ENCODE measurements at places on chromosomes 7 and 10.
A peak's percentile ranks its signal among the peaks of the same experiment; 100 is the strongest.

- peak; percentile 74 for DNase-seq
- no peaks in the 10 kb centered on the region for H3K27me3 ChIP-seq
- peaks cover 44% of the 10 kb centered on the region for H3K4me1 ChIP-seq
- peak overlapping the region; percentile 98 for H3K27ac ChIP-seq
- no peak overlapping the region for H3K4me3 ChIP-seq
These were observed 28.8 kb downstream of the PFKP start for GRCh38 chr10:3096149-3096548.

GRCh38 chr7:9796241-9796640 is 1177.4 kb upstream of the PHF14 start:
- H3K27me3 ChIP-seq, result no peaks in the 10 kb centered on the region
- H3K4me1 ChIP-seq, result no peaks in the 10 kb centered on the region
- no peak for DNase-seq
- no peaks in the 10 kb centered on the region for H3K36me3 ChIP-seq

GRCh38 chr7:41007351-41007751 is 695.5 kb downstream of the INHBA start:
- no peaks in the 10 kb centered on the region for H3K36me3 ChIP-seq
- H3K27me3 ChIP-seq, result no peaks in the 10 kb centered on the region
- peak; percentile 9 for DNase-seq
- H3K4me3 ChIP-seq, result no peak overlapping the region
- no peaks in the 10 kb centered on the region for H3K4me1 ChIP-seq

- no peak overlapping the region for H3K27ac ChIP-seq
- no peaks in the 10 kb centered on the region for H3K27me3 ChIP-seq
- H3K4me1 ChIP-seq, result no peaks in the 10 kb centered on the region
- H3K36me3 ChIP-seq, result peaks cover 16% of the 10 kb centered on the region
- no peak for DNase-seq
These were observed 19.2 kb downstream of the ZNF775 start for GRCh38 chr7:150398108-150398964.

GRCh38 chr7:117692338-117692737 is 180.9 kb downstream of the CTTNBP2 start:
- DNase-seq, result no peak
- H3K4me3 ChIP-seq, result no peak overlapping the region
- H3K36me3 ChIP-seq, result no peaks in the 10 kb centered on the region
- H3K4me1 ChIP-seq, result no peaks in the 10 kb centered on the region
- H3K27me3 ChIP-seq, result no peaks in the 10 kb centered on the region

DNA sequence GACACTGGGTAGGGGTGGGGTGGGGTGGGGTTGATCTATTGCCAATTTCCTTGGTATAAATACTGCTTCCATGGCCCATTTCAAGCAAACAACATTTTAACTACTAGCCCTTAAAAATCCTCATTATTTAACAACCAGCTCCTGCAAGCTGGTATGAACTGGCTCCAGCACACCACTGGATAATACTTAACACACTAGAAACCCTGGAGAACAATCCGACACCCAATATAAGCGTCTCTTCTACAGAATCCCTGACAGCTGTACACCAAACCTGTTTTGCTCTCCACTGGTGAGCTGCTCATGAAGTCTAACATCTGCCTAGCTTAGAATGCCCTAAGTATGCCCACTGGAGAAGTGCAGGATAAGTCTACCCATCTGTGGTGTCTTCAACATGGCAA is 116.8 kb downstream of the HIPK2 start:
- H3K27ac ChIP-seq, result no peak overlapping the region
- no peaks in the 10 kb centered on the region for H3K36me3 ChIP-seq
- peaks cover 4% of the 10 kb centered on the region for H3K4me1 ChIP-seq
- DNase-seq, result no peak
- H3K4me3 ChIP-seq, result no peak overlapping the region
- H3K27me3 ChIP-seq, result no peaks in the 10 kb centered on the region

- DNase-seq, result no peak
- H3K4me3 ChIP-seq, result no peak overlapping the region
- H3K27me3 ChIP-seq, result no peaks in the 10 kb centered on the region
- H3K27ac ChIP-seq, result no peak overlapping the region
These were observed 3.4 kb downstream of the TRRAP start for GRCh38 chr7:98881561-98882315.

DNA sequence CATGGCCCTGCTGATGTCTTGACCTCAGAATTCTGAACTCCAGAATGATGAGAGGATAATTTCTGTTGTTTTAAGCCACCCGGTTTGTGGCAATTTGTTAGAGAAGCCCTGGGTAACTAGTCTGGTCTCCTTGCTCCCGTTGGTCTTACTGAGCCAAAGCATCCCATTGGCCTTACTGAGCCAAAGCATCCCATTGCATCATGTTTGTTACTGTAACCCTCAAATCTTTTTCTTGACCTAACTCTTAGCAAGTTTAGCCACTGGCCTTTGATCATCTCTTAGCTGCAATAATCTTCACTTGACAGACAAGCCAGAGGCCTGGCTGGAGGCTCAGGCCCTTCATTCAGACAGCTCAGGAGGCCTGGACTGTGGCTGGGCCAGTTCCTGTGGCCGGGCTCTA is 21.8 kb downstream of the TBXAS1 start:
- no peak overlapping the region for H3K27ac ChIP-seq
- peaks cover 11% of the 10 kb centered on the region for H3K36me3 ChIP-seq
- H3K27me3 ChIP-seq, result no peaks in the 10 kb centered on the region
- DNase-seq, result no peak
- peaks cover 33% of the 10 kb centered on the region for H3K4me1 ChIP-seq
- no peak overlapping the region for H3K4me3 ChIP-seq

DNA sequence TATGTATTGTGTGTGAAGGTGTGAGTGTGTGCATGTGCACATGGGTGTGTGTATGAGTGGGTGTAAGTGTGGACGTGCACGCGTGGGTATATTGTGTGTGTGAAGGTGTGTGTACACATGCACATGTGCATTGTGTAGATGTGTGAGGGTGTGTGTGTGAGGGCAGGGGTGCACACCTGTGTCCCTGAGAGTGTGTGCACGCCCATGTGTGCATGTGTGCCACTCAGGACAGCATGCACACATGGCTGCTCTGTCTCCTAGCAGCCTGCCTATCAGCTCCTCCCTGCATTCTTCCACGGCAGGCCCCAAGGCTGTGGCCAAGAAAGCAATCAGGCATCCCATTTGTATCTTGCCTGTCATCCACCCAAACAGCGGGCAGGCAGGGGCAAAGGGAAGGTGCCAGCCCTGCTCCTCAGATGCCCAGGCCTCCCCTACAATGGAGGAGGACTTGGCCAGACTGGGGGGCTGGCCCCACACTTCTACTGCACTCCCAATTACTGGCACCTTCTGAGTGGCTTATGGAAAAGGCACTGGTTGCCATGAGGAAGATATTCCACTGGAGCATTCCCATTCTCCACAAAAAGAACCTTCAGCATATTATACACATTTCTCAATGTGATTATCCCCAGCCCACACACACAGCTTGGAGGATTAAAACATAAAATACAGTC is 380.4 kb upstream of the ZMIZ1 start:
- no peaks in the 10 kb centered on the region for H3K27me3 ChIP-seq
- no peaks in the 10 kb centered on the region for H3K4me1 ChIP-seq
- H3K36me3 ChIP-seq, result no peaks in the 10 kb centered on the region
- no peak for DNase-seq
- no peak overlapping the region for H3K4me3 ChIP-seq

GRCh38 chr10:13271552-13272163 is 28.2 kb downstream of the PHYH start:
- no peaks in the 10 kb centered on the region for H3K27me3 ChIP-seq
- H3K4me3 ChIP-seq, result no peak overlapping the region
- no peaks in the 10 kb centered on the region for H3K36me3 ChIP-seq
- H3K4me1 ChIP-seq, result no peaks in the 10 kb centered on the region

- DNase-seq, result peak; percentile 25
- H3K4me3 ChIP-seq, result peak overlapping the region; percentile 17
- no peaks in the 10 kb centered on the region for H3K4me1 ChIP-seq
- H3K36me3 ChIP-seq, result no peaks in the 10 kb centered on the region
- H3K27me3 ChIP-seq, result peaks cover 51% of the 10 kb centered on the region
These were observed 569 bp downstream of the CAV1 start for GRCh38 chr7:116525298-116525912.

DNA sequence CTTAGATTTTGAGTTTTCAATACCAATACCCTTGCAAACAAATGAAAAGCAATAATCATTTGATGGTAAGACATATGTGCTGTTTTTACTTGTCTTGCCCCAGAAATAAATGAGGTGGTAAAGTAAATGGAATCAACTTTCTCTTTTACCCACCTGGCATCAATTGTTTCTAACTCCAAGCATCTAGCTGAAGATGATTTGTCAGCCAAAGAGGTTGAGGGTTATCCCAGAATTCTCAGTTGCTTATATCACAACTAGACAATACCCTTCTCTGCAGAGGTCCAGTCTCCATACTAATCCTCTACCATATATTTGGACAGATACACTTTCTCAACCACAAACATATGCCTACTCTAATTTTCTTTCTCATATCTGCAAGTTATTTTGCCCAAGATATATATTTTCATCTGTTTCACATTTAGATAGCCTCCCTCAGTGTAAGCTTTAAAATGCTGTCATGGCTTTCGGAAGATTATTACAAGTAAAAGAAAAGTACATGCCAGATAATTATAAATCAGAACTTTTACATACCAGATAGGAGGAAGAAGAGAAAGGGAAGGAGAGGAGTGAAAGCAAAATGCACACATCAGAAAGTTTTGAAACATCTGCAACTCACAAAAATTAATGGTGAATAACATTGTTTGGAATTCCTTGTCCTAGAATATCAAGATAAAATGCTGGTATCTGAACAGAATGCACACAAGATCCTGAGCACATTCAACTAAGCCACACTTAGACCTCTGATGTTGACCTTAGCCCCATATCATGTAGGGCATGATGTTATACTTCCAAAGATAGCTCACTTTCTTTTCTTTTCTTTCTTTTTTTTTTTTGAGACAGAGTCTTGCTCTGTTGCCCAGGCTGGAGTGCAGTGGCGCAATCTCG is 146.6 kb downstream of the REEP3 start:
- DNase-seq, result no peak
- H3K27me3 ChIP-seq, result no peaks in the 10 kb centered on the region
- peaks cover 5% of the 10 kb centered on the region for H3K4me1 ChIP-seq
- no peak overlapping the region for H3K4me3 ChIP-seq
- H3K27ac ChIP-seq, result no peak overlapping the region
- H3K36me3 ChIP-seq, result no peaks in the 10 kb centered on the region

- no peak overlapping the region for H3K4me3 ChIP-seq
- H3K4me1 ChIP-seq, result no peaks in the 10 kb centered on the region
- no peak for DNase-seq
These were observed 97.0 kb downstream of the BMS1 start for GRCh38 chr10:42879380-42880254.

DNA sequence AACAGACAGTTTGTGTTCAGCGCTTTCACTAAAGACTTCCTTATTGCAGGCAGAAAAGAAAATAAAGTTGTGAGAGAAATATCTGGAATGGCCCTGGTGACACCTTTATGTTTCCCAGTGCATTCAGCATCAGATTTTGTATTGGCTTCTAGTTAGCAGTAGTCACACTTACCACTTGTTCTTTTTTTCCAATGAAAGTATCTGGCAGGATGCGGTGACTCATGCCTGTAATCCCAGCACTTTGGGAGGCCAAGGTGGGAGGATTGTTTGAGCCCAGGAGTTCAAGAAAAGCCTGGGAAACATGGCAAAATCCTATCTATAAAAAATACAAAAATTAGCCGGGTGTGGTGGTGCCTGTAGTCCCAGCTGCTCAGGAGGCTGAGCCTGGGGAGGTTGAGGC is 649.6 kb downstream of the LRMDA start:
- H3K27me3 ChIP-seq, result no peaks in the 10 kb centered on the region
- H3K27ac ChIP-seq, result no peak overlapping the region

DNA sequence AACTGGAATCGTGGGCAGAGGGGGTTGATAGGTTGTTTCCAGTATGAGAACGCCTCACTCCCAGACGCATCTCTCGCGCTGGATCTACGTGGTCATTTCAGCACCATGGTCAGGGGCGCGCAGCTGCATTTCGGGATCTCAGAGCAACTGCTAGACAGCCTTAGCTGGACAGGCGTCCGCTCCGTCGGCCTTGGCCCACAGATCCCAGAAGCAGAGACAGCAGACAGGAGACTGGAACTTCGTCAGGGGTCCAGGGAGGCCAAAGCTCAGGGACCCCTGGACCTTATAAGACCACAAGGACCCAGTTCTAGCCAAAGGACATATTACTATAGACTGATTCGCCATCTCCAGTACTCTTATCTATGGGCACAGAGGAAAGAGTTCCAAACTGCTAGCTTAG is 5.3 kb downstream of the NEUROG3 start:
- H3K4me1 ChIP-seq, result peaks cover 12% of the 10 kb centered on the region
- no peak overlapping the region for H3K4me3 ChIP-seq
- no peak overlapping the region for H3K27ac ChIP-seq
- H3K36me3 ChIP-seq, result no peaks in the 10 kb centered on the region

DNA sequence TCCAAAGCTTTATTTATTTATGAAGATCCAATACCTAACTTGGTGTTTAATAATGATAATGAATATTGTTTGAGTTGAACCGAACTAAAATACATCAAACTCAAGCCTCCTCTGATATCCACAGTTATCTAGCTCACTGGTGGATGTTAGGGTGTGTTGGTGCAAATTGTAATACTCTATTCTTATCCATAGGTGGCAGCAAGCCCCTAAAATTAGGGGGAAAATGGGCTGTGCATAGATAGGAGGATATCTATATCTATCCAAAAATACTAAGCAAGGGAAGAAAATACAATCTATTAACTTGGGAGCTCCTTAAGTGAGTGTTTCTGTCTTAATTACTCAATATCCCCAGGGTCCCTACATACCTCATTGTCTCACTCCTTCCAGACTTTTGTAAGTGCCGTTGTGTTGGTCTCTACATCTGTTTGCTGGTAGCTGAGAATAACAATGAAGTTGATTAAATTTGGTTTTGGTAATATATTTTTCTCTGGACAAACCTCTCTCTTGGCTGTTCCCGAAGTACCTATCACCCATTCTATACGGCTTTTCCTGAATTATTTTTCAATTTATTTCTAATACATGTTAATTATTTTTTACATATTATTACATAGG is 55.0 kb upstream of the VWDE start:
- no peak overlapping the region for H3K4me3 ChIP-seq
- no peaks in the 10 kb centered on the region for H3K27me3 ChIP-seq
- no peaks in the 10 kb centered on the region for H3K36me3 ChIP-seq
- peak; percentile 32 for DNase-seq
- no peak overlapping the region for H3K27ac ChIP-seq
- H3K4me1 ChIP-seq, result no peaks in the 10 kb centered on the region

DNA sequence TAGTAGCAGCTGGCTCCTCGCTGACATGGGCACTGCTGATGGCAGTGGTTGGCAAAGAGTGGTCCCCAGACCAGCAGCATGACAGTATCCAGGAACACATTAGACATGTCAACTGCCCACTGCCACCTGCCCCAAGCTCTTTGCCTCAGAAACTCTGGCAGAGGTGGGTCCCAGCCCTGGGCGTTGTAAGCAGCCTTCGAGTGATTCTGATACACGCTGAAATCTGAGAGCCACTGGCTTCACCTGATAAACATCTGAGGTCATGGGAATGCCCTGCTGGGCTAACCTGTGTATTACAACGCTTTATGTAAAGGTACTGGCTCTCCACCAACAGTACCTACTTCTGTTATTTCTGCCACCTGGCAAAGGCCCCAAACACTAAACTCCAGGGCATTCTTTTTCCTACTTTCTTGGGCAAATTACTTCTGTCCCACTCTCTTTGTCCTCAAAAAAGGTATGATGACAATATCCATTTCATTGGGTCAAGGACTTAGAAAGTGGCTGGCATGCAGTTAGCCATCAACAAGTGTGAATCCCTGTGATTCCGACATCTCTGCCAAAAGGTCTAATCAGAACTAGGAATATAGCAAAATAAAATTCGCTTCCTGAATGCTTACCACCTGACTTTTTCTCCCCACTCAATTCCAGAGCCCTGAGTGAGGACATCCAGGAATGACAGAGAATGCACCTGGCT is 9.2 kb downstream of the SGMS1 start:
- H3K4me3 ChIP-seq, result no peak overlapping the region
- DNase-seq, result peak; percentile 65
- H3K27me3 ChIP-seq, result no peaks in the 10 kb centered on the region
- H3K4me1 ChIP-seq, result peaks cover 1% of the 10 kb centered on the region

Data from common myeloid progenitor, CD34-positive (primary cell).